H4 (cell line): ENCODE measurements at places on chromosomes 7 and 10. TPM values are rescaled to one million over a fixed set of nuclear protein-coding genes. Genes with fewer than 3 reads are reported as not detected.

GRCh38 chr10:74901301-74901700 lies 74.9 kb downstream of the KAT6B start:
- no peak for DNase-seq

DNA sequence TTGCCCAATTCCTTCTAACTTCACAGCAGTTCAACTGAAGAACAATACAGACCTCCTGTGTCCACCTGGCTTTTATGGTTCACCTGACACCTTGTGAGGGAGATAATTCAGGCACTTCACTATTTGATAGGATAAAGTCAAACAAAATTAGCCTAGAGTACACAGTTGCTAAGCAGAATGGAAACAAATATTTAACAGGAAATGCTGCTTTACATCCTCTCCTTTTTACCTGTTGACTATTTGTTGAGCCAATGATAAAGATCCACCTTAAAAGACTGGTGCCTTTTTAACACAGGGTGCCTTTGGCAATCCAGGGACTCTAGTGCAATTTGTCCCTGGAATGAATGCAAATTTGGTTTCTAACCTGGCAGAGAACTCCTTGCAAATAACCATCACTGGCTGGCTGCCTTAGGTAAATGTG lies 39.8 kb downstream of the ITPRID1 start:
- DNase-seq = no peak

Gene PRSS37
- total RNA-seq = not detected in 2 replicates

Gene CFAP70
- total RNA-seq = 0.18 and 0.54 TPM in 2 replicates

Gene FXYD4
- not detected in 2 replicates for total RNA-seq

Gene KLHDC10
- total RNA-seq = 13.5 and 15.5 TPM in 2 replicates
